Calu3 (cell line): ENCODE measurements at places on chromosomes 16 and 17.

GRCh38 chr17:17032131-17032692 is 10.0 kb upstream of the MPRIP start:
- peak; percentile 73 for DNase-seq

- DNase-seq = no peak
Measured at GRCh38 chr17:31158746-31159377, 64.1 kb downstream of the NF1 start.

GRCh38 chr17:18129041-18129502 is 20.5 kb downstream of the MYO15A start:
- peak; percentile 34 for DNase-seq

GRCh38 chr16:66979011-66979717 is 9.2 kb upstream of the CES4A start:
- no peak for DNase-seq

DNA sequence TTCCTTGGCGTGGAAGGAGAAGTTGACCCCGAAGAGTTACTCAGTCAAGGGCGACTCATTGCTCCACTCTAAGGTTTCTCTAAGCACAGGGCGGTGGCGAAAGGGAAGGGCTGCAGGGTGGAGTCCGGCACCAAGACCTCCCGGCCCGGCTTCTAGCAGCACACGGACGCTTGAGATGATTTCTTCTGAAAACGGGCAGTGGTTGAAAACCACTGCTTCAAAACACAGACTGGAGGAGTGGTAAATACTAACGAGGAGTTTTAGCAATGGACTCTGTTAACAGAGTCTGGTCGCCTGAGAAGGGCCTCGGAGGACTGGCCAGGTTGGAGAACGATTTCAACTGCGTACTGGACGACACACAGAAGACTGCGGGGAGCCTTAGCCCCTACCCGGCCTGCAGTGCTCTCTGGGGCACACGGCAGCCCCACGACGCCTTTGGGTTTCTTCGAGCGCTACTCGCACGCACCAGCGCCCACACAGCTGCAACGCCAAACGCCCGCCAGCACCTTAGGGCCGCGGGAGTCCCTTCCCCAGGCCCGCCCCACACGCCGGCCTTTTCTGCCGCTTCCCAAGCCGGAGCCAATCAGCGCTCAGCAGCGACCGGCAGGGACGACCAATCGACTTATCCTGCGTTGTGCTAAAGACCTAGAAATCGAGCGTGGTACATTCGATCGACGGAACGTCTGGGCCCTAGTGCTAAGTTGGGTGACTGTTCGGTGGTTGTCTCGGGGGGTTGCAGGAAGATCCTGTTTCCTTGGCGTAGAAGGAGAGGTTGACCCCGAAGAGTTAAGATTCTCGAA is 14.4 kb upstream of the CA4 start:
- DNase-seq = peak; percentile 71

DNA sequence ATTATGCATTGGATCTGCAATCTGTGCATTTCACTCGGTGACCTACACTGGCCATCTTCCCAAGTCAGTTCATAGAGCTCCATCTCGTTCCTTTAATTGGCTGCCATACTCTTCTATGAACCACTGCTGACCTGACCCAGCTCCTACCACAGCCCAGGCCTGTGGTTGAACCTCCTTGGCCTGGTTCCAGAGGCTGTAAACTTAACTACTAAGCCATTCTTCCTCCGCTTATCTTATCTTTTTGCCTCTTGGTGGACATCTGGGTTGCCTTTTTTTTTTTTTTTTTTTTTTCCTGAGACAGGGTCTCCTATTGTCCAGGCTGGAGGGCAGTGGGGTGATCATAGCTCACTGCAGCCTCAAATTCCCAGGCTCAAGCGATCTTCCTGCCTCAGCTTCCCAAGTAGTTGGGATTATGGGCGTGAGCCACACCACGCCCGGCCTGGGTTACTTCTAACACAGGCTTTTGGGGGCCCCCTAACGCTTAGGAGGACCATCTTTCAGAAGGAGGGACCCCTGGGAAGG is 18.3 kb downstream of the COQ7 start:
- peak; percentile 41 for DNase-seq

- no peak for DNase-seq
Measured at GRCh38 chr17:54793271-54793670, 107.4 kb upstream of the TOM1L1 start.

DNA sequence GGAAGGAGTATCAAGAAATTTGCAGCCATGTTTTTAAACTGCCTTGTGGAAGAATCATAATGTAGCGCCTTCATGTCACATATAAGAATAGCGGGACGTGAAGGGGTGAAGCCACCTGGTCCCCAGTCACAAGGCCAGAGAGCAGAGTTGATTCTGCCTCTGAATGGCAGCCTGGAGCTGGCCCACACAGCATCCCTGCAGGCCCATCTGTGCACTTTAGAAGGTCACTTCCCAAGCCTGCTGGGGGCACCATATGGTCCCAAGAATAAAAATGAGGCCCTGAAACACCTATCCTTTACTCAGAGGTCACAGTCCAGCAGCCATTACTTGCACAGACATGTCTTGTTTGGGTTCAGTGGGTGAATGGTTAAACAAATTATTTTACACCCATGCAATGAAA is 15.0 kb downstream of the CD300E start:
- no peak for DNase-seq

DNA sequence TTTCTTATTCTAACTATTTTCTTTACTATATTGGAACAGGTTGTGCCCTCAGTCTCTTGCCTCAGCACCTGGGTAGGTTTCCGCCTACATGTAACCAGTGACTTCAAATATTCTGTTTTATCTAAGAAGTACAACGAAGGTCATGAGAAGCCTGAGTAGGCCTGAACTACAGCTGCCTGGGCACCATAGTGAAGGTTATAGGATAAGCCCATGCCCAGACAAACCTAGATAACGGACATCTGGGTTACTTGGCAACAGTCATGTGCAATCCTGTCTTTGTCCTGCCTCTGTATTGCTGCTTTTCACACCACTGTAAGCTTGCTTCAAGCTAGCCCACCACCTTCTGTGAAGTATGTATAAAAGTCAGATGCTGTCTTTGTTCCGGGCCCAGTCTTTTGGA is 25.4 kb upstream of the ARL4D start:
- no peak for DNase-seq

- DNase-seq = no peak
Measured at GRCh38 chr17:47851764-47852112, 775 bp upstream of the SP6 start.

- no peak for DNase-seq
Measured at GRCh38 chr16:87764600-87765472, 950 bp downstream of the KLHDC4 start.

DNA sequence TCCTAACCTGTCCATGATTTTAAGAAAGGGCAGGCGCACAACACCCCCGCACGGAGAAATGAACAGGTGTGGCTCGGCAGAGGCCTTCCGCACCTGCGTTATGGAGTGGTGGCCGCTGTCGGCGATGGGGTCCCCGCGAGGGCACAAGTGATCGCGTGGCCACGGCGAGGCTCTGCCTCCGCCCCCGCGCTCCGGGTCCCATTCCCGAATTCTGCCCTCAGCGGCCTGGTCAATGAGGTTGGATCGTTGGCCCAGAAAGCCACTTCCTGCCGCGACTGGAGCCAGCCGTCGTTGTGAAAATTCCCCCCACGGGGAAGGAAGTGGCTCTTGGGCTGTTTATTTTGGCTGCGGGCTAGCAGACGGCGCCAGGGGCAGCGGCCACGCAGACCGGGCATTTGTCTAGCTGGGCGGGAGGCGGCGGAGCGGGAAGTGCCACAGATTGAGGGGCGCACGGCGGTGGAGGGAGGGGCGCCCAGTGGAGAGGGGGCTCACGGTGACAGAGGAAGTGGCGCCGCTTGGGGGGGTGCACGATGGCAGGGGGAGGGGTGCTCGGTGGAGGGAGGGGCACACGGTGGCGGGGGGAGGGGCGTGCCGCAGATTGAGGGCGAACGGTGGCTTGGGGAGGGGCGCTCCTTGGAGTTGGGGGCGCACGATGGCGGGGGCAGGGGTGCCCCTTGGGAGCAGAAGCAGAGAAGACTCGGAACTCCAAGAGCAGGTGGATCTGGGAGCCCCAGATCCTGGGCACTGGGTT is 25.0 kb downstream of the MRC2 start:
- DNase-seq = peak; percentile 48

GRCh38 chr16:75176926-75177325 is 28.6 kb downstream of the ZFP1 start:
- DNase-seq = no peak

DNA sequence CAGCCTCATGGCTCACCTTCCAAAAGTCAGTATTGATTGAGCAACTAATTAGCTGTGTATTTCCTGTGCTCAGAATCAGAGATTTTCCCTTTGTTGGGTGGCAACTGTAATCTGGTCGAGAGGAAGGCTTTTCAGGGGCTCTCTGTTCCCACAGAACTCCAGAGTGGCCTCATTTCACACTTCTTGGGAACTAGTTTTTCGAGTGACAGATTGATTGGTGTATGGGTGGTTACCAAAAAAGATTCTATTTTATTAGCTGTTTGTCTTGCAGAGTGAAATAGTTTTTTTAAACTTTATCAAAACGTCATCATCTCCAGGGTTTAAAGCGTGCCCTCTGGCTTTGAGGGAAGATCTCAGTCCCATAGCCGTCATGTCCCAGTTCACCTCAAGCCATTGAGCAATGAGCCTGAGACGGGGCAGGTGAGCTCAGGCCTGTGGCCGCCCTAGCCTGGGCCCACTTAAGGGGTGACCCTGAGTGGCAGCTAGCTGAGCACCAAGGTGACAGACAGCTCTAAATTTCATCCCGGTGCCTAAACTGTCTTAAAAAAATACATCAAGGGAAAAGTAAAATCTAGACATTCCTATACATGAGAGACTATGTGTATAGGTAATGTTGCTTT is 53.0 kb downstream of the SMPD3 start:
- DNase-seq = no peak

DNA sequence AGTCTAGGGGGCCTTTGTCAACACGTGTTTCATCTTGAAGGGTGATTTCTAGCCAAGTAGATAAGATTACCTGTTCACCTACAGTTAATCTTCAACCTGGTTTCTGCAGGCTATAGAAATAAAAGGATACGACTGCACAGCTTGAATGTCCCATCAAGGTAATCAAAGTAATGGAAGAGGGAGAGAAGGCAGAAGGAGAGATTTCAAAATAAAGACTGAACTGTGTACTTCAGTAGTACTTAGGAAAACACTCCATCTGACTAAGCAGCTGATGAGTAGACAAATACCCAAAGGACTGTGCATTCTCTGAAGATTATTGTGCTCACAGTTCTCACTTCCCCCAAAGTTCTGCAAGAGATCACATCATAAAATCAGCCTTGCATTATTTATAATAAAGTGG is 5.8 kb upstream of the RFFL start:
- no peak for DNase-seq

- DNase-seq = no peak
Measured at GRCh38 chr17:69593351-69593715, 178.8 kb downstream of the MAP2K6 start.

GRCh38 chr17:15364615-15365014 is 23.2 kb upstream of the TEKT3 start:
- DNase-seq = no peak

DNA sequence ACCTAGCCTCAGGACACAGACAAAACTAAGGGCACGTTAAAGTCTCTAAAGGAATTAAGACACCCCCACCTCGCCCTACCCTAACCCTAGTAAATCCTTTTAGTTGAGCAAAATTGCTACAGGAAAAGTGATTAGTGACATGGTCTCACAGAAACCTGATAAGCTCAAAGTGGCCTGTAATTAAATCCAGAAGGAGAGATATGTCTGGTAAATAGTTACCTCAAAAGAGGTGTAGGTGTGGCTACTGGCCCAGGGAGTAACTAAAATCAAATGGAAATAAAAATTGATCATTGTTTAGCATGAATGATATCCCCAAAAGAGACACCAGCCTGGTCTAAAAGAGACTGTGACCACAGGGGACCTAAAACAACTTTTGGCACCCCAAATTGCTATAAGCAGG is 168.3 kb downstream of the SLC39A11 start:
- DNase-seq = no peak

DNA sequence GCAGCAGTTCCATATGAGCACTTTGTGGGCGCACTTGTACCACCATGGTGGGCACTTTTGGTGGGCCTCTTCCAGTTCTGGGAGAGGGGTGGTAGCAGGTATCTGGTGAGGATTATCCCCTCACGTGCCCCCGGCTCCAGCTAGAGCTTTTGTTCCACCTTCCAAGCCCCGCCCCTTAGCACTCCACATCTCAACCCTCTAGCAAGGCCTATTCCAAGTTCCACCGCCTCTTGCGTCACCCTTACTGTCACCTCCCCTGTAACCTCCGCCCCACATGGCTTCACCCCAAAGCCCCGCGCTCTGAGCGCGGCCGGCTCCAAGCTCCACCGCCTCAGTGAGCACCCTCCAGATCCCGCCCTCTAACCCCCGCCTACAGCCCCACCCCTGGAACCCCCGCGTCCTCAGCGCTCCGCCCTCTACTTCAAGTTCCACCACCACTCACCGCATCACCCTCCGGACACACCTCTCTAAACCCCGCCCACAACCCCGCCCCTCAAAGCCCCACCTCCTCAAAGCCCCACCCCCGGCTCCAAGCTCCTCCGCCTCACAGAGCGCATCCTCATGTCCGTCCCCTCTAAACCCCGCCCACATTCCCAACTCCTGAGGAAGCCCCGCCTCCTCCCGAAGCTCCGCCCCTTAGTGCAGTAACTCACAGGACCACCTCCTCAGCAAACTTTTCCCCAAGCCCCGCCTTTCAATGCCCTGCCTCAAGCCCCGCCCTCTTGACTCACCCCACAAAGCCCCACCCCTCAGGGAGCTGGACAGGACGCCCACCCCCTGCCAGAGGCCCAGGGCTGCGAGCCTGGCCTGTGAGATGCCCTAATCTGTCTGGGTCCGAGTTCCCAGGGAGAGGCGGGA is 11.1 kb downstream of the SCN4A start:
- no peak for DNase-seq

DNA sequence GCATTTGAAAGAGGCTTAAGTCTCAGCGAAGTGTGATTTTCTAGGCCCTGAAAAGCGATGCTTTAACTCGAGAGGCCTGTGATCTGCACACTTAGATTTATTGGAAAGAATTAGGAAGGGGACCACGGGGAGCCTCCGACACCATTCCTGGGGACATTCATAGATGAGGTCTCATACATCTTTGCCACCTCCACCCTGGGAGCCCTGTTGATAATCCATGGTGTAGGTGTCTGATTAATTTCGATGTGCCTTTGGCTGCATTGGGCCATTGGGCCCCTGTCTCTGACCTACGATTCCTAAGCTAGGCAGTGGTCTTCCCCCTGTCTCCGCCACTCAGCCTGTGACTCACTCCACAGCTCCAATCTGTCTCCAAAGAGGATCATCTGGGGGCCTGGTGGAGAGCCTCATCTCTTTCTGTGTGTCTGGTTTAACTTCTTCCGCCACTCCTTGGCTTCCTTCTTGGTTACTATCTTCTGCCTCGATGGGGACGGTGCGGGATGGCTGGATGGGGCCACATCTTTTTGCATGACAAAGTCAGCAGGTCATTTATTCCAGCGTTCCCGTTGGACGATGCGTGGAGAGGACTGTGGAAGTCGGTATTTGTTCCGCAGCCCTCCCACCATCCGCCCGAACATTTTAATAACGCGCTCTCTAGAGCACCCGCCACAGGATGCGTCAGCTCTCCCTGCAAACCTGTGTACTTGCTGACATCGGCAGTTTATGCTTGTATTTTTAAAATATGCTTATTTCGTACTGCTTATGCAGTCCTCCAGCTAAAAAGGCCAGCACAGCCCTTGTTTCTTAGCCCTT is 109.3 kb downstream of the IRX3 start:
- DNase-seq = no peak
